ENCODE measurements at places on chromosomes 12 and 14.

DNA sequence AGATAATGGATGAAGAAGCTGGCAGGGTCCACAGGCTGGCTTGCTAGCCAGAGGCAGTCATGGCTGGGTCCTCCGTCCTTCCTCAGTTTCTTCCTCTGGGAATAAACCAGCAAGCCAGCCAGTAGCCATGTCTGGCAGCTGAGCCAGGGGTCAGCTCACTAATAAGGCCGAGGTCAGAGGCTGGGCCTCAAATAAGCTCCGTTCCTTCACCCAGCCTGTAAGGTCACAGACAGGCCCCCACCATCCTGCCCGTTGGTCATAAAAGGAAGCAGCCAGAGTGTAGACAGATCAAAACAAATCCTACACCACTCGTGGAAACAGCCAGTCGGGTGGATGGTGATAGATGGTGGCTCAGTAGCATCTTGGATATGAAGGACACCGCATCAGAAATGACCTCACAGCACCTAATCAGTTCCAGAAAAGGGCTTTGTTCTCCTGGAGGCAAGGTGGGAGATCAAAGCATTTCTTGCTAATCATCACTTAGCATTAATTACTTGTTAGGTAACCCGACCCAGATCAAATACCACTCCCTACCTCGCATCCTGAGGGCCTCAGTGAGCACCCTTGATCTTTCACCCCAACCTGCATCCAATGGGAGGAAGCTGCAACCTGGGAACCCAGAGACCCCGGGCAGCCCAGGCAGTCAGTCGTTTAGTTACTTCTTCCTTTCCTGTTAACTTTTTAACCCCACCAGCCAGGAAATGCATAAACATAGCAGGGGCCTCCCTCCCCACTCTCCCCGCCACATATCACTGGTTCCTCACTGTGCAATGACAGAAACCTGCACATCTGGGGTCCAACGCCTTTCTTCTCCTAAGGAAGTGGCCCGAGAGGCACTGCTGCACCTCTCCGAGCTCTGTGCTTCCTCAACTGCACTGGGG, 90.2 kb downstream of the KDM2B start:
- no peak for DNase-seq

- DNase-seq: no peak
Observed at GRCh38 chr14:34251662-34252061, 210.4 kb downstream of the SPTSSA start.

- DNase-seq: no peak
Observed at GRCh38 chr12:127149226-127149964, 1117.6 kb upstream of the TMEM132C start.

GRCh38 chr12:57175428-57176138, 28.2 kb upstream of the LRP1-AS start:
- DNase-seq: peak; percentile 72

DNA sequence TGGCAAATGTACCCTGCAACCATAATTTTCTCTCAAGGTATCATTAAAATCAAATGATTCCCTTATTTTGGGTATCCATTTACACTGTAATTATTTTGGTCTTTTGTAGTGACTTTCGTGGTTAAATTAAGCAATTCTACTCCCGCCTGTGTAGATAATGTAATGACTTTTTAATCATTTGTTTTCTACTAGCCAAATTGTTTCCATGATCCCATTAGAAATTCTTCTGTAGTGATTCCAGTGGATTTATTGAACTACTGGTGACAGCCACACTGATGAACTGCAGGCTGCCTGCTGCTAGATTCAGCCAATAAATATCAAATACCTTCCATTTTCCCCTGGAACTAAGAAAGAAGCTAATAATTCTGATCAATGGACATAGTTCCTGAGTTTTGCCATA, 96.0 kb downstream of the WIF1 start:
- DNase-seq: no peak

DNA sequence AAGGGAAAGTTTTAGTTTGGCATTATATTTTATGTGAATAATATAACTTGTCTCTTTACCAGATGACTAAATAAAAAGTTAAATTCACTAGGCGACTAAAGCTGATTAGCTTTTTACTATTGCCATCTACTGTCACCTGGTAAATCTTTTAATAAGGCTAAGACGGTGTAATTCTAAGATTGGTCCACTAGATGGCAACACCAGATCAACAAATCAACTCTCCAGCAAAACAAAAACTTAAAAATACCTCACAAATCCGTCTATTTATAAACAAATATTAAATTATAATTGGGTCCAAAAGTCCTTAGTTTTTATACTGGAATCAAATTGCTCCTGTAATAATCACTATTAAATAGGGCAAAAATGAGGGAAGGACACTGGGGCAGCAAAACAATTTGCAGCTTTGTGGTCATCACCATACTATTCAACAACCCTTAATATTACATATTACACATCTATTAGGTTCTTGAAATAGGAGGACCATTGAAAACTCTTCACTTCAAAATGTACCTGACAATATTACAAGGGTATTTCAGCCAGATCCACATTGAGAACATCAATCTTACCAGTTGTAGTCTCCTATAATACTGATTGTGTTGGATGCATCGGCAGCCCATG, 47.9 kb downstream of the GALC start:
- no peak for DNase-seq

GRCh38 chr12:8813572-8814357, 8.7 kb upstream of the A2ML1 start:
- DNase-seq: no peak

GRCh38 chr12:93875157-93875556, 198.0 kb downstream of the CRADD start:
- no peak for DNase-seq

DNA sequence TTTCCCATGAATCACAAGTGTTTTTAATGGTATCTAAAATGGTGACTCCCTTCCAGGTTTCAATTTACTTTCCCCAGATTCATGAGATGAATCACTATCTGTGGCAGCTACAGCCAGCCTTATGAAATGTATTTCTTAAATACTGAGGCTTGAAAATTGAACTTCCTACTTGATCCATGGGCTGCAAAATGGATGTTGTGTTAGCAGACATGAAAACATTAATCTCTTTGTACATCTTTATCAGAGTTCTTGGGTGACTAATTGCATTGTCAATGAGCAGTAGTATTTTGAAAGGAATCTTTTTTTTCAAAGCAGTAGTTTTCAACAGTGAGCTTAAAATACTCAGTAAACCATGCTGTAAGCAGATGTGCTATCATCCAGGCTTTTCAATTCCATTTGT, 250.8 kb downstream of the SLC6A15 start:
- DNase-seq: no peak

- no peak for DNase-seq
Observed at GRCh38 chr12:40942326-40942725, 245.8 kb upstream of the PDZRN4 start.

- no peak for DNase-seq
Observed at GRCh38 chr12:25775968-25776367, 182.5 kb upstream of the RASSF8 start.

- DNase-seq: no peak
Observed at GRCh38 chr14:48805315-48805714, 780.9 kb downstream of the RPS29 start.

GRCh38 chr12:53695152-53696145, 19.6 kb upstream of the ATP5MC2 start:
- DNase-seq: no peak

GRCh38 chr14:63852271-63852816, 460 bp upstream of the SYNE2 start:
- DNase-seq: no peak

DNA sequence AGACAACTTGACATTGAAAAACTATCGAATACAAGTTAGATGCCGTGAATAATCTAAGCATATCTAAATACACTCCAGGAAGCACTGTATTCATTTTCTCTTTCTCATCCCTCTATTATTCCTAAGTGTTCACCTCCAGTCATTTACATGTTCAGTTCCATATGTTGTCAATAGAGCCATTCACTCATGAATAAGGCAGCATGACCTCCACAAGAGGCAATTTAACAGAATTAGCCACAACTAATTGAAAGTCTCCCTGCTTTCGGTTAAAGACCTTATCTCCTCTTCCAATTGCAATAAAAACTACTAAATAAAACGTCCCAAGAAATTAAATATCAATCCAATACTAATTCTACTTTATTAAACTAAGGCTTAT, 1.8 kb downstream of the LRIG3 start:
- DNase-seq: no peak

GRCh38 chr12:18798535-18799361, 60.8 kb downstream of the CAPZA3 start:
- no peak for DNase-seq

- DNase-seq: no peak
Observed at GRCh38 chr14:78863143-78863542, 693.0 kb downstream of the NRXN3 start.

DNA sequence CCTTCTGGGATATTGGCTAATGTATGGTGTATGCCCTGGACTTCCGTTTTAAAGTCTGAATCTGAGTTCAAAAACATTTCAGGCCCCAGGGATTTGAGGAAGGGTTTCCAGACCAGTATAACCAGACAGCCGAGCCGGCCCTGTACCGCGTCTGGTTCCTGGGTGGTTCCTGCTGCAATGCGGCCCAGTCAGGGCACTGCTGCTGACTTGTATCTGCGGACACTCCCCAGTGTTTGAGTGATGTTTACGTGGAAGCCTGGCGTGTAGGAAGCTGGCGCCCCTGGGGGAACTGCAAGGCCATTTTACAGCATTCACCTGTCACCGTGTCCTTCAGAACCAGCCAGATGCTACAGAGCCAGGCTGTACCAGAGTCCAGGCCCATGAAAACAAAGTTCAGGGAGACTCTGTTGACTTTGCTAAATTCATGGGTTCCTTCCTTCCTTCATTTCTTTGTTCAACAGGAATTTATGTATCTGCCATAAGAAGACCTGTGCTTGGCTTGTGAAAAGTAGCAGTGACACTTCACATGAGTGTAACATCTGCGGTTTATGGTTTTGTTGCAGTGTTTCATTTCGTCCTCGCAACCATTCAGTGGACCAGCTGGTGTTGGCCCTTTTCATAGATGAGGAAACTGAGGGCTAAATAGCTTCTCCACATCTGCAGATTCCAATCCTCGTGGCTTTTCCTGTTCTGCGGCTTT, 16.8 kb downstream of the EML1 start:
- DNase-seq: no peak

DNA sequence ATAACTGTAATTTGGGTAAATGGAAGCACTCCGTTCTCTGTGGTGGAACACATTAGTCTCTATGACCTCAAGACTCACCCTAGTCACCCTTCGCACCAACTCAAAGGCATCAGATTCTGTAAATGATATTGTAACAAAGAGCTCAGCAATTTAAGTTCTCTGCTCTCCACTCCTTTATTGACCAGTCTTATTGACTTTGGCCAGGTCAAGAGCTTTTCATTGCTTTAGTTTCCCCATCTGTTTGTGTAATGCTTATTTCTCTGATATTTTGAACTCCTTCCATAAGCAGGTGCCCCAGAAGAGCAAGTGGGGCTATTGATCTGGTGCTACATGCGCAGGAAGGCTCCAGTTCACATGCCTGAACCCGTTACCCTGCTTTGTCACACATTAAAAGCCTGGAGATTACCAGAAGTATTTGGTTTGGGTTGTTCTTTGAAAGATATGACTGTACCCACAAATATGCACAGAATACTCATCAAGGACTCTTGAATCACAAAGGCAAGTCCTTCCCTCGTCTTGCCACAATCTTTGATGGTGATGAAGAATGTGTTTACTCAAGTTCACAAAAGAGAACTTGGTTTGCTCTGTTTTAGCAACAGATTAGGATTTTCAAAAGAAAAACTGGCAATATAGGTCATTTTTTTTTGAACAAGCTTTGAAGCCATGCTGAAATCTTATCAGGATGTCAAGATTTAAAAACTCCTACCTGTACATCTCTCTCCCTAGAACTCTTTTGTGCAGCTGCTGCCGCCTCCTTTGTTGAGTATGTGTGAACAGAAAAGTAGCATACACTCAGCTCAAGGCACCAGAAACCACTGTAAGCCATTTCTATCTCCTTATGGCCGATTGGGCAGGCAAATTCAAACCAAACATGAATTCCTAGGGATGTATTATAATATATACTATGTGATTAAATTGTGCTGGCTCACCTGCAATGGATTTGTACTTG, 193.9 kb downstream of the BCAT1 start:
- DNase-seq: peak; percentile 46

GRCh38 chr14:92637228-92637627, 111.2 kb downstream of the LGMN start:
- no peak for DNase-seq

GRCh38 chr12:91813701-91814100, 331.9 kb downstream of the BTG1 start:
- DNase-seq: no peak

- DNase-seq: no peak
Observed at GRCh38 chr12:31117203-31118011, 43.7 kb downstream of the DDX11 start.

- no peak for DNase-seq
Observed at GRCh38 chr12:96397756-96398423, 2.3 kb downstream of the CDK17 start.

DNA sequence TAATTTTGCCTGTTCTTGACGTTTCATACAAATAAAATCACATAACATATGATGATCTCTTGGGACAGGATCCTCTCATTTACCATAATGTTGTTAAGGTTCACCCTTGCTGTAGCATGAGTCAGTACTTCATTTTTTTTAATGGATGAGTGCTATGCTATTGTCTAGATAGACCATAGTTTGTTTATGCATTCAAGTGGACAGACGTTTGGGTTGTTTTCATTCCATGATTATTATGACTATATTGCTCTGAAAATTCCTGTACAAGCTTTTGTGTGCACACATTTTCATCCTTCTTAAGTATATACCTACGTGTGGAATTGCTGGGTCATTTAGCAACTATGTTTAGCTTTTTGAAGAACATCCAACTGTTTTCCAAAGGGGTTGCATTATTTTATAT, 325.6 kb upstream of the TMEM132C start:
- DNase-seq: no peak

DNA sequence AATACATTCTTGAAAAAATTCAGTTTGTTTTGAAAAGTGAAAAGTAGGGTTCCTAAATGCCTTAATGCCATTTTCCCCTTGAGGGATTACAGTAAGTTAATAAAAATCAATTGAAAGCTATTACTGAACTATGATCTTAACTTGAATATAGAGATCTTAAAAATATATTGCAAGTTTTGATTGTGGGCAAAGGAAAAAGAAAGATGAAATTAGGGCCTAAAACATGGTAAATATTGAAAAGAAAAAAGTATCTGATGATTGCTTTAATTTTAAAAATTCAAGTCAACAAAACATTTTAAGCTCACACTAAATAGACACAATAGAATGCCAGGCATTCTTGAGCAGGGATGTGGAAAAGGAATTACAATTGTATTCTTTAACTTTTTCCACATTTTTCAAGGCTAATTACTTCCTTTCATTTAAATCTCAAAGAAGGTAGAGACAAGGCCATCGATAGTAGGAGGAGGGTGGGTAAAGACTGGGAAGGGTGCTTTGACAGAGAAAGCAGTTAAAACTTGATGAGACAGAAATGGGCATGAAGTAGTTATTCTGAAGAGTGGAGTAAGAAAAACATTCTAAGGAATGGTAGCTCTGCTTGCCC, 294.4 kb downstream of the NELL2 start:
- no peak for DNase-seq
